ENCODE measurements at places on chromosomes 2 and 18.

- no peak for DNase-seq
These were observed 177.6 kb downstream of the NRXN1 start for GRCh38 chr2:50854381-50854780.

DNA sequence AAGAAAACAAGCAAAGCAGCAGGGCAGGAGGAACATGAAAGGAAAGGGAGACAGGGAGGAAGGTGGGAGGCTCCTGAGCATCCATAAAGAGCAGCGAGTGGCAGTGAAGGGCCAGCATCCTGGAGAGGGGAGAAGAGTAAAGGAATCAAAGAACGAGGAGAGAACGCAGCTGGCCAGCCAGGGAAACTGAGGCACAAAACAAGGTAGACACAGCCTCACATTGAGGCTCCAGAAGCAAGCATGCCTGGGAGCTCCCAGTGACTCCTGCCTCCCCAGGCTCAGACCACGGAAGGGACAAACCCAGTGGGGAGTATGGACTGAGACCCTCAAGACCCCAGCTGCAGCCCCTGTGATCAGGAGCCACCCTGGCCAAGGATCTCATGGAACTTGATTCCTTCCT, 14.0 kb upstream of the TNS1 start:
- no peak for DNase-seq

DNA sequence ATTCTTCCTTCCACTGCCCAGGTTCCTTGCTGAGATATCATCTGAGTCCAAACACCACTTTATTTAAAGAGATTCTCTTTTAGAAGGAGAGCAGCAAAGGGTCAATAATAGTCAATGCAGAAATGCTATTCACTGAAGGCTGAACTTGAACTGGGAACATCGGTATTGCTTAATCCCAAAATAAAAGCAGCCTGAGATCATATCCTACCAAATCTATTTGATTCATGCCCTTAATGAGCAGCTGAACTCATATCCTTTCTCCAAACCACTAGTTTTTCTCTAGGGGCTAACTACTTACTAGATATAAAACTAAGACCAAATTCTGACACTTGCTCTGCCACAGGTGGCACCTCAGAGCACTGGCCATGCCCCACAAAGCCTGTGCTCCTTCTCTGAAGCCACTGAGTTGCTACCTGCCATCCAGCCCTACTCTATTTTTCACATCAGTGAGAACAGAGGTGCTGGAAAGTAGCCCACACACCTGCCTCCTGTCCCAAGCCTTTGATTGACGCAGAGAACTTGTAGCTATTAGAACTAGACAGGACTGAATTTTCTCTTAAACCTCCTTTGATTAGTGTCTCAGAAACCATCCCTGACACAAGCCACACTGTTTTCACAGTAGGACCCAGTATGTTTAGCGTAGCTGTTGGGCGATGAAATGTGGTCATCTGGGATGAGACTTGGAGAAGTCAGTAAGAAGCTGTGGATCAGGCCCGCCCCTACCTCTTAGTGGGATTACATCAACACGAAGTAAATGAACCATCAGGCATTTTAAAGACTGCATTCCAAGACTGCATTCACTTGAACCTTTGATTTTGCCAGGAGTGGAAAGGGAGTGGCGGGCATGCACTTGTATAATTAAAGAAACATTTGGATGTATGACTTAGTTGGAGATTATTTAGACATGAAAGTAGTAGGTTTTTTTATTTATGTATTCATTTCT, 124.3 kb downstream of the RBMS1 start:
- DNase-seq, result no peak

DNA sequence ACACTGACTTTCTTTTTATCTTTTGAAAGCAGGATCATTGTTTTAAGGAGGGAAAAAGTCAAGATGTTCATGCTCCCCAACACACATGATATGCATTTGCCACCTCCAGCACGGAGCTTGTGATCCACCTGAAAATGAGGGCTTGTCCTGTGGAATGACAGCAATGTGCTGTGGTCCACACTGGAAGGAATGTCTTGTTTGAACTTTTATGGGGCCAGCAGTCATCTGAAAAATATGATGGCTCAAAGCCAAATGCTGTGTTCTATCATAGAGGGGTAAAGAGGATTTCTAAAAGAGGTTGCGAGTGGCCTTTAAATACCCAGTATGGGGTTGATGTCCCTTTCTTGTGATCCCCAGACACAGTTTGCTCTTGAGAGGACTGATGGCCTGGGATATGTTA, 226.5 kb upstream of the SPRED2 start:
- no peak for DNase-seq

DNA sequence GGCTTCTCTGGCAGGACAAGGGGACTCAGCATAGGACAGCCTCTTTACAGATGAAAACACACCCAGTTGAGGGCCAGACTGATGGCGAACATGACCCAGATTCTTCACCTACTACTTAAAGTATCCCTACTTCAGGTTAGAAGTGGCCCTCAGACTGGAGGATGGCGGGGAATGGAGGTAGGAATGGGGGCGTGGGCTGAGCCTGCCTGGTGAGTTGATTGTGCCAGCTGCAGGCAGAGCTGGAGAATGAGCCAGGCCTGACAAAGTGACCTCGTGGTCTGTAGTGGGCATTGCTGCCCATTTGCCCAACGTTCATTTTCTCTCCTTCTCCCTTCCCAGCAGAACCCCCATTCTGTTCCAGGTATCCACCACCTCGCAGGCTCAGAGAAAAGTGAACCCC, 186.1 kb downstream of the KLHL29 start:
- DNase-seq, result no peak

- no peak for DNase-seq
These were observed 71.9 kb upstream of the LYPD6 start for GRCh38 chr2:149258531-149258930.

Data from left forelimb (tissue), 1 donor.